ENCODE measurements at places on chromosomes 3 and 15.

DNA sequence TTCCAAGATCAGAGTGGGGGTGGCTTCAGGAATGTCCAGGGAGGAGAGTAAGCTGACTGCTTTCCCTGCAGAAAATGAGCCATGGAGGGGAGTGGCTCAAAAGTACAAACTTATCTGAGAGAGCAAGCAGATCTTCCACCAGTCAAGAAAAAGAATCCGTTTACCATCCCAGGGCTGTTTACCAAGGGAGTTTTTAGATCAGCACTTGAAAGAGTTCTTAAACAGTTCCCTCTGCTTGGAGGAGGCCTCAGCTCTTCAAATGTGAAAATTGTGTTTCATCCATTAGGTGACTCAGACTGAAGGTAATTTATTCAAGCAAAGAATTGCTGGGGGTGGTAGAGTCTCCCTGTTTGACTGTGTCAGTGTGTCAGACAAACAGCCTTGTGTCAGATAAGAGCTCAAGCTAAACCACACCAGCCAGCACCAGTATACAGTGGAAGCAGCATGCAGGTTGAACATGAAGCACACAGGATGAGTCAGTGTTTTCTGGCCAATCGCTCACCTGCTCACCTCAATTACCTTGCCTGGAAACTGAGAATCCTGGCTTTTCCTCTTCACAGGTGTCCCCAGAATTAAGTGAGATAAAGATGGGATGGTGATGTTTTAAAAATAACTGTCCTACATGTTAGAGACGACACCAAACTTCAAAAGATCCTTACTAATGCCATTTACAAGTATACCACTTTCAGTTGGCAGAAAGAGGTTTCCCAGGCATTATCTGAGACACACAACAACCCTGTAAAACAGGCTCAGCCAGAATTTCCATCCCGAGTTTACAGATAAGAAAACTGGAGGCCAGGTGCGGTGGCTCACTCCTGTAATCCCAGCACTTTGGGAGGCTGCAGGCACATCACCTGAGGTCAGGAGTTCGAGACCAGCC, 21.7 kb downstream of the SH3BP5 start:
- no peak for DNase-seq

GRCh38 chr3:50853936-50854335, 179.2 kb downstream of the DOCK3 start:
- no peak for DNase-seq

- DNase-seq, result no peak
Observed at GRCh38 chr3:17030956-17031652, 146.3 kb downstream of the PLCL2 start.

DNA sequence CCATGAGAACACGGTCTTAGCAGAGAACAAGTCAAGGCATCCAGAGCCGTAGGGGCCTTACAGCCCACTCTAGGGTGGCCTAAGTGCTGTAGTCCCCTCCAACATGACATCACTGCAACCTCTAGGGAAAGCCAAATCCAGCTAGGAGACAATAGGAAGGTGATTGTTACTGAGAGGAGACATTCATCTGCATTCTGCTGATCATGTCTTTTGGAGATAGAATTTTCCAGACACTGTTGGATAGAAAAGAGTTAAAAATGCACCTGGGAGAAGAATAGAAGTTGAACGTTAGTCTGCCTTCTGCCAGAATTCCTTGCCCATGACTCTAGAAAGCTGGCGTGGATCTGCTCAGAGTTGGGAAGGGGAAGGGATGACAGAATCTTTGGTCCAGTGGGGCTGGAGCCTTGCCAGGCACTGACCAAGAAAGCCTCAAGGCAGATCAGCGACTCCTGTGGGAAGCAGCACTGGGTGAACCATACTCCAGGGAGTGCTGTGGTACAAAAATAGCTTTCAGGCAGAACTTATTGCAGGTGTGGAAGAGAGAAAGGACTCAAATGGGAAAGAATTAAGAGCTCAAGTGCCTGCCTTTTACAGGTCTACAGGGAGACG, 44.8 kb upstream of the RAF1 start:
- DNase-seq, result no peak
